Airway epithelial cell (primary cell): ENCODE measurements at places on chromosomes 7 and 10. TPM values are rescaled to one million over a fixed set of nuclear protein-coding genes. Genes with fewer than 3 reads are reported as not detected.

NUTM2B gene
- 0.78 and 0.88 TPM in 2 replicates for total RNA-seq

AP1S1 gene
- 187 and 227 TPM in 2 replicates for total RNA-seq

CLRN3 gene
- total RNA-seq: not detected in 2 replicates

TMEM178B gene
- total RNA-seq: not detected in 2 replicates

CPN1 gene
- not detected in 2 replicates for total RNA-seq
